Activated T-helper 1 cell treated with Interleukin-2 at 50 U/mL for 16 hours (primary cell): ENCODE measurements at places on chromosomes 7 and 10.

GRCh38 chr10:15809450-15809849 is 50.9 kb downstream of the MINDY3 start:
- DNase-seq: no peak

GRCh38 chr7:37048674-37049073 is 324.4 kb upstream of the AOAH start:
- DNase-seq: no peak

DNA sequence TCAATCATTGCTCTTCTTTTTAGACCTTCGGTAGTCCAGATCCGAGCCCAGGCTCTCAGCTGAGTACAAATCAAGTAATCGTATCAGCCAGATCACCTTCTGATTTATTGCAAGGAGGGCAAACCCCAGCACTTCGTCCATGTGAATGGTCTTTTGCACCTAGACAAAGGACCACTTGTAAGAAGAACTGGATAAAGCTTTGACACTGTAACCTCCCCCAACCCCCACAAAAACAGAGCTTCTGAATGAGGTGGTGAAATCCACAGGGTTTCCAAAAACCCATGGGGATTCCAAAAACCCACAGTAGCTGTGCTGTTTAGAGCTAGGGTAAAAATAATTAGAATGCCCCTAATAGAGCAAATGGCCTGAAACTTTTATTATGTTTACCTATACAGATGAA is 148.8 kb upstream of the ODAD2 start:
- DNase-seq: no peak

GRCh38 chr10:114337510-114338462 is 66.5 kb downstream of the AFAP1L2 start:
- no peak for DNase-seq

GRCh38 chr7:114711241-114711640 is 210.7 kb upstream of the MDFIC start:
- DNase-seq: no peak

DNA sequence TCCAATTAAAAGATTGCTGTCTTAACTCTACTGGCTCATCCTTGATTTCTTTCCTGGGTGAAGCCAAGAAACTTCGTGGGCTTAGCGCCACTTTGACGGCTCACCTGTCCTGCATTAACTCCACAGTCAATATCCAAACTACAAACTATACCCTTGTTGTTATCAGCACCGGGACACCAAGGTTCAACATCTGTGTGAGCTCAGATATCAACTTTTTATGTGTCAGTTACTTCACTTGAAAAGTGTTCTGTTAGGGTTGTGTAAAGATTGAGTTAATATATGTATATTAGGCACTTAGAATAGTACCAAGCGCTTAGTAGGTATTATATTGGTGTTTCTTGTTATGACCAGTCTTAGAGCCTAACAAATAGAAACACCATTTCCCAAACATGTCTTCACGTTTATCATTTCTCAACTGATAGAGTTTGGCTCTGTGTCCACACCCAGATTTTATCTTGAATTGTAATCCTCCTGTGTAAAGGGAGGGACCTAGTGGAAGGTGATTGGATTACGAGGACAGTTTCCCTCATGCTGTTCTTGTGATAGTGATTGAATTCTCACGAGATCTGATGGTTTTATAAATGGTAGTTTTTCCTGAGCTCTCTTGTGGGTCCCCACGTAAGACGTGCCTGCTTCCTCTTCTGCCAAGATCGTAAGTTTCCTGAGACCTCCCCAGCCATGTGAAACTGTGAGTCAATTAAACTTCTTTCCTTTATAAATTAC is 19.0 kb upstream of the ST8SIA6 start:
- no peak for DNase-seq
